Breast epithelium (tissue), 4 donors: ENCODE measurements at places on chromosomes 5 and 9.

GRCh38 chr5:151678713-151679112 lies 8.0 kb downstream of the SPARC start:
- DNase-seq, result no peak

- DNase-seq, result no peak
Observed at GRCh38 chr9:34131571-34131970, 5.1 kb upstream of the DCAF12 start.

- no peak for DNase-seq
Observed at GRCh38 chr9:80061940-80062339, 490.2 kb downstream of the TLE4 start.

- DNase-seq, result no peak
Observed at GRCh38 chr5:149765932-149766331, 35.8 kb downstream of the PPARGC1B start.

DNA sequence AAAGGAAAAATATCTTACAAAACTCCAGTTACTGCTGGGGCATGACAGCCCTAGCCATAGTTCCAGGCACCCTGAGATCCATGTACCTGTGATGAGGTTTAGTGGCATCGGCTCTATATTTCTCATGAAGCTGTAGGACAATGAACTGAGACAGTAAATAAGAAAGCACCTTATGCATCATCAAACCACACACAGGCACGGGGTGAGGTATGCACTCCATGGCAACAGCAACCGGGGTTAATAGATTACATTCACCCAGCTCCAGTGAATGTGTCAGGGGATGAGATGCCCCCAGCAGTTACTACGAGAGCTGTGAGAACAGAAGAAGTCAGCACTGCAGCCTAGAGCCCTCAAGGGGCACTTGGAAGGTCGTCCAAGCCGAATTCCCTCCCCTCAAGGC lies 162.0 kb upstream of the S1PR3 start:
- DNase-seq, result no peak

- peak; percentile 71 for DNase-seq
Observed at GRCh38 chr9:34664281-34665066, 2.0 kb upstream of the CCL27 start.

- no peak for DNase-seq
Observed at GRCh38 chr9:81116340-81117137, 572.8 kb downstream of the TLE1 start.

- no peak for DNase-seq
Observed at GRCh38 chr9:112000743-112001142, 104.1 kb downstream of the UGCG start.

- DNase-seq, result no peak
Observed at GRCh38 chr9:1388216-1388615, 338.1 kb downstream of the DMRT2 start.

DNA sequence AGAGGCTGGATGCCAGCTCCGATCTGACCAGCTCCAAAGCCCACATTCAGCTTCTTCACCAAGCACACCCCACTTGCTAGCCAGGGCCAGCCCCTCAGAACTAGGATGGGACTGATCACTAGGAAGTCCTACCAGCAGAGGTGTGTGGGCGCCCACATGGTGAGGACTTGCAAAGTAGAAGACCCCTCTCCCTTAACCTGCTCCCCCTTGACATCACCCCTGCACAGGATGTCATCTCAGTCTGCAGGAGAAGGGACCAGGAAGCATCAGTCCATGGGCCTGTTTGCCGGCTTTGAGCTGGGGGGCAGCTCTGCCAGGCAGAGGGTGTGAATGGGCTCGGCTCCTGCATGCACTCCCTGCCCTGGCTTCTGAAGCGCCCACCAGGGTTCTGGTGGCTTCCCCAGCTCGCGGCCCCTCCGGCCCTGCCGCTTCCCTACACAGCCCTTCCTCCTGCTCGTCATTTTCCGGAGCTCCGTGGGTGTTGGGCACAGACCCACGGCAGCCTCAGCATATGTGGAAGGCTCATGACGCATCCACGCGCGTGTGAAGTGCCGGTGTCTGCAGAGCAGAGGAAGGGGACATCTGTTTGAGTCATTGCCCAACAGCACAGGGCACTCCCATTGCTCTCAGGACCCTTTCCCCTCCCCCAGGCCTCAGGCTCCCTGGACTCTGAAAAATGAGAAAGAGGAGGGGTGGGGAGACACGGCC lies 3.7 kb upstream of the FAM78A start:
- DNase-seq, result no peak

- no peak for DNase-seq
Observed at GRCh38 chr9:121373011-121373729, 3.1 kb upstream of the STOM start.

DNA sequence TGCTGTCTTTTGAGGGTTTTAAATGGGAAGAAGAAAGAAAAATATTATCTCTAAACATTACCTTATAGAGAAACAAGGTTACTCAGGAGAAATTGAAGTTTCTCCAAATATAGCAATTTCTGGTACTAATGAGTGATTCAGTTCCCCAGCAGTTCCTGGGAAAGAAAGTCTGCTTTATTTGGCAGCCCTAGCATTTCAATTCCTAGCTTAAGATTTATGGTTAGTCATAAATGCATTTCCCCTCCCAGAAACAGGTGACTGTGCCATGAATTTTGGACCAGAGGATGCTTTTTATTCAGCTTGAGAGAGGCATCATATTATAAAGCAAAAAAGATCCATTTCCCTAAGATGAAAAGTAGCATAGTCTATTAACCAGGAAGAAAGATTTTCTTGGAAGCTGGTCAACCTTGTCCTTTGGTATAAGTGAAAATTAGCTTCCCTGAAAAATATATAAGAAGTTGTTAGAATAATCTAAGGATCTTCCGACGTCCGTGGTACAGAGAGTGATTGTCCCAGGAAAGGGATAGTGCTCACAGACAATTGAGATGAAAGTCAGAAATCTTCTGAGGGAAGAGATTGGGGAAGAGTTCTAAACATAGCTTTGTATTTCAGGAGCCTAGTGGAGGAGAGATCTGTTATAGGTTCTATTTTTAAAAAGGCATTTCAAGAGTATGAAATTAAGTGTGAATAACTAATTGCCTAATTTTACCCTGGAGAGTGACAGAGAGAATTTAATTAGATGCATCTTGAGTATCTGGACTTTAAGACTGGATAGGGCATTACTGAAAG lies 164.9 kb downstream of the ESM1 start:
- DNase-seq, result no peak

DNA sequence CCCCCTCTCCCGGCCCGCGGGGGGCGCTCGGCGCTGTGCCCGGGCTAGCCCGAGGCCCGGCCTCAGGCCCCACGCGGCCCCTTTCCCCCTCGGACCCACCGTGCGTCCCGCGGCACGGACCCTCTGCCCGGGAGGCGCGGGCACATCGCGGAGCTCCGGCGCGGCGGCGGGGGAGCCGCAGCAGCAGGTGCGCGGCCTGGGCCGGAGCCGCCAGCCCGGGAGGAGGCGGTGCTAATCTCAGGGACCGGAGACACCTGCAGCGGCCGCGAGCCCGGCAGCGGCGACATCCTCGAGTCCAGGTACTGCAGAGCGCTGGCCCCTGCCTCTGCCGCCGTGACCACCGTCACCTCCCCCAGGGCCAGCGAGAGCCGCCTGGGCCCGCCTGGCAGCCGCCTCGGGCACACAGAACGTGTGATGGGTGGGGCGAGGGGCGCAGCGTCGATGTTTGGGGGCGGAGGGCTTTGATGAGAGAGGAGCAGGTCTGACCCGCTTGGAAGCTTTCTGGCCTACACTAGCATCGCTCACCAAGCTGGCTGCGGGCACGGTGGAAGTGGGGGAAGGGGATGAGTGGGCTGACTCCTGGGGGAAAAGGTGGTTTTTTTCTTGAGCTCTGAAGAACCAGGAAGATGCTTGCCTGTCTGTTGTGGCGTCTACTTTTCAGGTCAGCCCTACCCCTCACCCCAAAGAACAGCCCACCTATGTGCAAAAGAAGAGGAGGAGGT lies 524 bp downstream of the CYFIP2 start:
- DNase-seq, result no peak

- DNase-seq, result no peak
Observed at GRCh38 chr9:131886826-131887225, 146.9 kb upstream of the RAPGEF1 start.

DNA sequence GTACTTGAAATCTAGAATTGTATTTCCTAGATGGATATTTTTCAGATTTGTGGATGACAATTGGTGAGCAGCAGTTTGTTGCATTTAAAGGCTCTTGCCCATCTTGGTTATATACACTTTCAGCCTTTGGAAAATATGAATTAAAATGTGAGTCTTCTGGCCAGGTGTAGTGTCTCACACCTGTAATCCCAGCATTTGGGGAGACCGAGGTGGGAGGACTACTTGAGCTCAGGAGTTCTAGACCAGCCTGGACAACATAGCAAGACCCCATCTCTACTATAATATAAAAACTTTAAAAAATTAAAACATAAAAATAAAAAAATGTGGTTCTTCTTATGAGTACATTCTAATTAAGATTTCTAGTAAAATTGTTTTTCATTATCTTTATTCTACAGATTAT lies 102.0 kb downstream of the MTREX start:
- no peak for DNase-seq

GRCh38 chr9:13661014-13661413 lies 381.5 kb upstream of the MPDZ start:
- DNase-seq, result no peak

DNA sequence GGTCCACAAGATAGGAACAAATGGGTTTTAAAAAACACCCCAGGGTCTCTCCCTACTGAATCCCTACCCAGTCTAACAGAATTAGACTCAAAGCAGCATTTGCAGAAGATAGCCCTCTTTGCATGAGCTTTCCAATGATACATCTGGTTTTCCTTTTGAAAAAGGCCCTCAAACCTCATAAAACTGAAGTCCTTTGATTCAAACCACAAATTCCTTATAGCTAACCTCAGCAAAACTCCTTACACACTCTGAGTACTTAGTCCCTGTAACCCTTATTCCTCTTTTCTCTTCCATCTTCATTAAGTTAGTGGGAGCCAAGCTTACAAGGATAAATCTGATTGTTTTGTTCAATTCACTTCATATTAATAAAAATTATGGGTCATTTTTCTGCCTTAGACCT lies 90.5 kb upstream of the TNC start:
- no peak for DNase-seq

DNA sequence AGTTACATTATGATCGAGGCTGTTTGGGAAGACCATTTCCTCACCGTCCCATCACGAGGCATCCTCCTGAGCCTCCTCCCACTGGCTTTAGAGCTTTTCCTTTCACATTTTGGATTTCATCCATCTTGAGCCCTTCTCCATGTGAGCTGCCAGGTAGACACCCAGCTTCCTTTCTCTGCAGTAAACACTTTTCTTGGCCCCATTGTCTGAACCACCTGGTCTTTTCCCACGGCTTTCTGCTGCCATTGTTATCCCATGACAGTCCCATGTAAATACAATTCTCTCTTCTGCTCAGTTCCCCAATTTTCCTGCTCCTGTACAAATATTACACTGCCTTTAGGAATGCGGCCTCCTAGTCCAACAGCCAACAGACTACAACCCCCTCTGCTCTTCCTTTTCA lies 24.1 kb downstream of the UBE2QL1 start:
- DNase-seq, result no peak
